ENCODE measurements at places on chromosomes 6 and 20.
A peak's percentile ranks its signal among the peaks of the same experiment; 100 is the strongest.

GRCh38 chr6:45983062-45983461 is 32.6 kb downstream of the CLIC5 start:
- DNase-seq, result no peak

DNA sequence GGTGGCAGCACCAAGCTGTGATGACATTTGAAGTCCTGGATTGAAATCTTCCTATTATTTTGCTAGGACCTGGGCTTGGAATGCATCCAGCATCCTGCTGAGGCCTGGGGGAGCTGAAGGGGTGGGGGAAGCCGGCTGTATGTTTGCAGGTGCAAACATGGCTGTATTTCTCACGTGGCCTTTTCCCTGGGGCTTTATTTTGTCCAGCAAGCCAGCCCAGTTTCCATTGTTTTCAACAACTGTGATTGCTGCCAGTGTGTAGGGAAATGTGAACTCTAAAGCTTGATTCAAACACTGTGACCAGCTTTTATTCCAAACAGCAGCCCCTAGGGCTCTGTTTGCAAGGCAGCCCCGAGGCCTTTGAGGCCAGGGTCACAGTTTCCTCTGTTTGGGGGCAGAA is 683.0 kb downstream of the DHX35 start:
- no peak for DNase-seq

GRCh38 chr20:57769756-57770155 is 59.9 kb upstream of the PMEPA1 start:
- no peak for DNase-seq

GRCh38 chr20:41261260-41261659 is 56.3 kb downstream of the ZHX3 start:
- no peak for DNase-seq

GRCh38 chr6:130240232-130240631 is 17.5 kb upstream of the SAMD3 start:
- DNase-seq, result no peak

- no peak for DNase-seq
These were observed 2.7 kb downstream of the KIAA0408 start for GRCh38 chr6:127456465-127456864.

- no peak for DNase-seq
These were observed 600.4 kb upstream of the JAG1 start for GRCh38 chr20:11274141-11274594.

DNA sequence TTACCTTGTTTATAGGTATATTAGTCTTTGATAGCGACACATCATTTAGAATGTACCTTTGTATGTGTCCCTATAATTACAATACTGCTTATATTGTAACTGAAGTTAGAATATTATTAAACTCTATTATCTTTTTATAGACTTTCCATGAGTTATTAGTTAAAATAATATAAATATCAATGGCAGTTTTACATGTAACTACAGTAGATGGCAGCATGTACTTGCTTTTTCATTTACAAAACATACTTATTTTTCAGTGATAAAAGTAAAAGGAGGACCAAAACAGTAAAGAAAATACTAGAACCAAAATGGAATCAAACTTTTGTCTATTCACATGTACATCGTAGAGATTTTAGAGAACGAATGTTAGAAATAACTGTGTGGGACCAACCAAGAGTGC is 364.3 kb downstream of the RIMS1 start:
- no peak for DNase-seq

DNA sequence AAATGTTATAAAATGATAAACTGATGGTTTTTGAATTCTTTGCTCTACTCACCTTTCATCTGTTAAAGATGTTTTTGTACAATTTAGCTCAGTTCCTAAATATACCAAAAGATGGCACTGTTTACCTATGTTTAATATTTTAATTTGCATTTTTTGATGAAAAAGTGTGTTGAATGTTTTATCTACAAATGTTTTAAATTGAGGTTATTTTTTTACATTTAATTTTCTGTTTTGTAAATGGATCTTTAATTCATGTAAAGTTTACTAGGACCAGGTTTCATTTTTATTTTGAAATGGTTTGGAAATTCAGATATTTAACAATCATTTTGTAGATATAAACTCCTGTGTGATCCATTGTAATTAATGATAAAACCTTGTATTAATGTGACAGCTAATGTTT is 30.0 kb downstream of the CDKAL1 start:
- no peak for DNase-seq

GRCh38 chr6:111850295-111850937 is 22.8 kb downstream of the FYN start:
- no peak for DNase-seq

DNA sequence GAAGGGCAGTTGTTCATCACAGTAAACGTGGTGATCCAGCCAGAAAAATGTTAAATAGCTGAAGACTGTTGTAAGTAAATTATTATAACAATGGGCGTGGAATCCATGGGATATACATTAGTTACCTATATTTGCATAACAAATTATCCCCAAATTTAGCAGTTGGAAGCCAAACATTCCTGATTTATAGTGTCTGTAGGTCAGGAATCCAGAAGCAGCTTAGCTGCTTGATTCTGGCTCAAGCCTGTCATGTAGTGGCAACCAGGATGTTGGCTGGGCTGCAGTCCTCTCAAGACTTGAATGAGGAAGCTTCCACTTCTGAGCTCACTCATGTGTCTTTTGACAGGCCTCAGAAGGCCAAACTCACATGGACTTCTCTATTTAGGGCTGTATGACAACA is 6.9 kb upstream of the ADGRB3 start:
- DNase-seq, result no peak

DNA sequence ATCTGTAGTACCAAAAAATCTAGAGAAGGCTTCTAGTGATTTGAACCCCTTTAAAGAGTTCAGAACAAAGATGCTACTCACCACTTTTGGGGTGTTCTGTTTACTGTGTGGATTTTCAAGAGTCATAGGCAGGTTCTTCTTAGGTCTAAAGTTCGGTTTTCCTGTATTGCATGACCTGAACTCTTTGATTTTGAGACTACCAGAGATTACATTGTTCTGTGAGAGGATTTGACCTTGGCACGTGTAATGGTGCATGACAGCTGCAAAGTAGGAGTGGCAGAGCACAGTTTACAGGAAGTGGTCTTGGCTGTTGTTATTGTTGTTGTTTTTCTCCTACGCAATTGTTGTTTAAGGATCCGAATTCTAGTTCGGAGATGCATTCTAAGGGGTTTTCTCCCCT is 592.7 kb downstream of the EPHA7 start:
- DNase-seq, result no peak

DNA sequence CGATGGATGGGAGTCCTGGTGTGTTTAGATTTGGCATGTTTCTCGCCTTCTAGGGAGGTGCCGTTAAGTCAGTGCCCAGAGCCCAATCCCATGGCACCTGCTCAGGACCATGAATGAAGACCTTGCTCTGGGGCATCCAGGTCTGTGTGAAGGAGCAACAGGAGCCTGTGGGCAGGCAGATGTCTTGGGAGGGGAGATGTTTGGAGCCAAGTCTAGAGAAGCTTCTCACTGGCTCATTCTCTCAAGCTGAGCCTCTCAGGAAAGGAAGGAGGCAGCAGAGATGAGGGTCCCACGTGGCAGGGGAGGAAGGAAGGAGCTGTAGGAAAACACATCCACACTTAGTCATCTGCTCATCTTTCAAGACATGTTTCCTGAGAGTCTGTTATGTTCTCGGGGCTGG is 9.5 kb upstream of the SIRPB1 start:
- DNase-seq, result no peak

- no peak for DNase-seq
These were observed 39.5 kb downstream of the CD40 start for GRCh38 chr20:46157625-46158024.

DNA sequence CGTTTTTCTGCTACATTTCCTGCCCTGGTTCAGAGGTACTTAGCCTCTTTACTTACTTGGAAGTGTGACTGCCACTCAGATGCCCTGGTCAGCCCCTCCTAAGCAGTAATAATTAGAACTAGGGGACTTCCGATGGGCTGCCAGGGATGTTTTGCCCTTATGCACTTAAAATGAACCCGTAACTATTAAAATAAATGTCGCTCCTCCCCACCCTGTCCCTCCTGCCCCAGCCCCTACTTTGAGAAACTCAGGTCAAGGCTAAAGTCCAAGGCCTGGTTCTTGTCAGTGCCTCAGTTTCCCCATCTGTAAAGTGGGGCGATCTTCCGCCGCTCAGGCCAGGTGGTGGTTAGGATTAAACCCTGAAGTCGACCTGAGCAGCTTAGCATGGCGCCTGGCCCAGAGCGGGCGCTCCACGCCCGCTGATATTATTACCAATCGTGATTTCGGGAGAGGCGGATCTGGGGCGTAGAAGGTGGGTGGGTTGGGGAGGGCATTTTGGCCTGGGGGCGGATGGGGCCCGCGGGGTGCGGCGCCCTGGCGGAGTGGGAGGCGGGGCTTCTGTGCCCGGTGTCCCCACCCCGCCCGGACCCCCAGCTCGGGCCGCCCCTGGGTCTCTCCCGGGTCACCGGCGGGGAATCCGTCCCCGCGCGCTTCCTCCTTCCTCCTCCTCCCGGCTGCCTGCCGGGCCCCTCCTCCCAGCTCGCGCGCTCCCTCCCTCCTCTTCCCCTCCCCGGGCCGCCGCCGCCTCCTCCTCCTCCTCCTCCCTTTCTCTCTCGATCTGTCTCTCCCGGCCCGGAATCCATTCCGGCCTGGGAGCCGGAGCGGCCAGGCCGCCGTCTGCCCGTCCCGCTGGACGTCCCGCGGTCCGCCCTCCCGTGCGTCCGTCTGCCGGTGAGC is at the start of gene SRC:
SRC (plus strand) TSS at position 802 of the 897 bp plus-strand sequence. CDS start 38,014 bp downstream, outside the sequence.
- peak; percentile 79 for DNase-seq

GRCh38 chr6:157541618-157542413 is 160.8 kb downstream of the ZDHHC14 start:
- DNase-seq, result no peak

- no peak for DNase-seq
These were observed 7.7 kb downstream of the ADGRF1 start for GRCh38 chr6:47034421-47034820.

- no peak for DNase-seq
These were observed 3.1 kb downstream of the LRP11 start for GRCh38 chr6:149860834-149861602.

- DNase-seq, result no peak
These were observed 28.8 kb upstream of the CCND3 start for GRCh38 chr6:41970436-41970846.

GRCh38 chr6:382883-383810 is 8.4 kb upstream of the IRF4 start:
- DNase-seq, result no peak

GRCh38 chr20:15860850-15861249 is 712.4 kb downstream of the KIF16B start:
- DNase-seq, result no peak

- DNase-seq, result peak; percentile 78
These were observed 71.0 kb downstream of the SOX4 start for GRCh38 chr6:21664314-21665109.

DNA sequence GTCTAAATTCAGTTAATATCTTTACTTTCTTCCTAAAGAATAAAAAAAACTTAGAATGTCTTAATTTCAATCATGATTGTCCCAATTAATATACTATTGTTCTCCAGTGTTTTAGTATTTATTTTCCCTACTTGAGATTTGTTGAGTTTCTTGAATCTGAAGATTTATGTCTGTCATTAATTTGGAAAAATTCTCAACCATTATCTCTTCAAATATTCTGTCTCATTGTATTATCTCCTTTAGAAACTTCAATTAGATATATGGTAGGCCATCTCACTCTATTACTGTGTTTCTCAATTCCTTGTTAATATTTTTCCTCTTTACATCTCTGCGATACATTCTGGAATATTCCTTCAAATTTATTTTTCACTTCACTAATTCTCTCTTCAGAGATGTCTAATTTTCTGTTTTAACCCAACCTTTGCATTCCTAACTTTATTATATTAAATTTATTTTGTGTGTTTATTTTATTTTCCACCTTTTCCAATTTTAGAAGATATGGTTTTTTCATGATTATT is 268.6 kb downstream of the QKI start:
- no peak for DNase-seq

- no peak for DNase-seq
These were observed 72.5 kb downstream of the PPP1R3G start for GRCh38 chr6:5157621-5158138.

DNA sequence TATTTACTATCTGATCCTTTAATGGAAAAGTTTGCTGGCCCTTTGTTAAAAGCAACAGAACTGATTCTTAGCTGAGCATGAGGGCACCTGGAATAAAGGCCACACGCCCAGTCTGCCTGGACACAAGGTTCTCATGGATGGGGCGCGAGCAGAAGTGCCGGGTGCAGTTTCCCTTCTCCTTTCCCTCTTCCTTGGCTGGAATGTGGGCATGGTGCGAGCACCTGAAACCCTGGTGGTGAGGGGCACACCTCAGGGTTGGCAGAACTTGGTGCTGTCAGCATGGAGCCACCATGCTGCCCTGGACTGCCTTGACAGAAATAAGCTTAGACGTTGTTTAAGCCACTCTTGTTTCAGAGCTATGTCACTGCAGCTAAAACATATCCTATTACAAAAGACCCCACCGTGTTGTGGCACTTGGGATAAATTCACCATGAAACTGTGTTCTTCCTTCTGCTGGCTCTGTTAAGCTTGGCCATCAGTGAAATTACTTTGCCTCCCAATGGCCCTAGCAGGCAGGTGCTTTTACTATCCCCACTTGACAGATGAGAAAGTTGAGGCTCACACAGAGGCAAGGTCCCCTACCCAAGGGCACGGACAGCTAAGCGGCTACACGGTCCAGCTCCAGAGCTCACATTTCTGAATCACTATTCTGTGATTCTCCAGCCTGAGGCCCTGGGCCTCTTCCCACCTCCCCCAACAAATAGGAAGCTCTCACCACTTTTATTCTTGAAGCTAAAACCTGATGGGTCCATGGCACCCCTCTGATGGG is 115.9 kb downstream of the PREX1 start:
- no peak for DNase-seq

GRCh38 chr6:28944412-28944865 is 20.7 kb upstream of the TRIM27 start:
- peak; percentile 63 for DNase-seq

Data from WTC11 (cell line).